ENCODE measurements at places on chromosomes 11 and 22.
A peak's percentile ranks its signal among the peaks of the same experiment; 100 is the strongest.

GRCh38 chr22:48393885-48394284 is 1433.8 kb downstream of the BRD1 start:
- DNase-seq = no peak

DNA sequence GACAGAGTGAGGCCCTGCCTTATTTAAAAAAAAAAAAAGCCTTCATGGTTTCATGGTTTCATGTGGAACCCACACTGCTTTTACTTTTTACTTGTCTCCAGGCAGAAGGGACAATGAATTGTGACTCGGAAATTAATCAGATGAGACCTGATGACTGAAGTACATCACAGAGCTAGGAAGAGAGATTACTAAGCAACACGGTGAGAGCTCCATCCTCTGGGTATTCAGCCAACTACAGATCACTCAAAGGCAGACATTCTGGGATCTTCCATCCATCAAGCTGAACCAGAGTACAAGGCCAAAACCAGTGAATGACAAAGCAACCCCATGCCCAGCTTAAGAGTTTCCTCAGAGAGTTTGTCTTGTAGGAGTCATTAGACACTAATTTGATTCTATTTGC is 433.2 kb downstream of the SOX6 start:
- DNase-seq = no peak

- no peak for DNase-seq
Observed at GRCh38 chr22:46366327-46366731, 30.8 kb downstream of the TRMU start.

- no peak for DNase-seq
Observed at GRCh38 chr11:2655834-2656622, 43.8 kb downstream of the KCNQ1OT1 start.

DNA sequence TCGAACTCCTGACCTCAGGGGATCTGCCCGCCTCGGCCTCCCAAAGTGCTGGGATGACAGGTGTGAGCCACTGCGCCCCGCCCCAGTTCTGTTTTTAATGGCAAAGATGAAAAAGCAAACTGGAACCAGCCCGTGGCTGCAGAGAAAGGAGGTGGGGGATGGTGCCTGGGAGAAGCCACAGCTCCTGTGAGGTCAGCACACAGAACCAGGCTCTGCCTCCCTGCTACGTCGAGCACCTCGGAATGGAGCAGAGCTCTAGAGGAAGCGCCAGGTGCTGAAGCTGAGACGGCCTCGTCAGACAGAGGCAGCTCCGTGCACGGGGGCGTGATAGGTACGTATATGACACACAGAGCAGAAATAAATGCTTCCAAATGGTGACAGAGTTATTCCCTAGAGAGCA is 8.5 kb downstream of the DRD4 start:
- DNase-seq = no peak

- no peak for DNase-seq
Observed at GRCh38 chr22:32607086-32607485, 132.5 kb downstream of the FBXO7 start.

DNA sequence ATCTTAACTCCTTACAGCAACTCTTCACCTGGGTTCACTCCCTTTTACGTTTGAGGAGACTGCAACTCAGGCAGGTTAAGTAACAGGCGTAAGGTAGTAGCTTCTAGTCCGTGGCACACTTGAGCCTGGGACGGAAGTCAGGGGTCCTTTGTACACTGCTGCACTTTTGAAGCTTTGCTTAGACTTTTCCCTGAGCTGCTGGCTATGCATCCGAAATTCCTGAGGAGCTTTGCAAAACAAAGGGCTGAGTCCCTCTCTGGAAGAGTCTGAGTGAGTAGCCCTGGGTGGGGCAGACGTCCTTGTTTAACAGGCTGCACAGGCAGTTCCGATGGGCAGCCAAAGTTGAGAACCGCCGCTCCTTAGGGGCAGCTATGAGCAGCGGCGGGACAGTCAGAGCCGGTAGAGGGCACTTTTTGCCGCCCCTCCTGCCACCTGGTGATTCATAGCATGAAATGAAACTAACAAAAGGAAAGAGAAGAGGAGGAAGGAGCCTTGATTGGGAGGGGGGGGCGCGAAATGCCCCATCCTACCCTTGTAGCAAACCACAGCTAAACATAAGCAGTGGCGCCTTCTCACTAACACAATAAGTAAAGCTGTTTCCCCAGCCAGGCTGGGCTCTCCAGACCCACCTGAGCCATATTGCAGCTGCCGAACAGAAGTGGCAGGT is 1.4 kb downstream of the TMEM109 start:
- DNase-seq = peak; percentile 80

DNA sequence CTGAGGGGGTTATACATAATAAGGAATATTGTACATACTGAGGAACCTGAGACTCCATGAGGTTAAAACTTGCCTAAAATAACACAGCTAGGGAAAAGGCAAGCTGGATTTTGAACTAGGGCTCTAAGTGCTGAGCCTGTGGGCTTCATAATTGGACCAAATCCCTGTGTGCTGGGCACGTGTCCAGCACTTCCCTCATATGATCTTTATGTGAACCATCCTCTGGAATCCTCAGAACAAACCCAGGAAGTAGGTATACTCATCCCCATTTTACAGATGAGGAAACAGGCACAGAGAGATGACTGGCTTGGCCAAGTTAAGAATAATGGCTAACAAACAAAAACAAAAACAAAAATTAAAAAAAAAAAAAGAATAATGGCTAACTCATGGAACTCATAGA is 14.9 kb downstream of the RTN4RL2 start:
- no peak for DNase-seq

DNA sequence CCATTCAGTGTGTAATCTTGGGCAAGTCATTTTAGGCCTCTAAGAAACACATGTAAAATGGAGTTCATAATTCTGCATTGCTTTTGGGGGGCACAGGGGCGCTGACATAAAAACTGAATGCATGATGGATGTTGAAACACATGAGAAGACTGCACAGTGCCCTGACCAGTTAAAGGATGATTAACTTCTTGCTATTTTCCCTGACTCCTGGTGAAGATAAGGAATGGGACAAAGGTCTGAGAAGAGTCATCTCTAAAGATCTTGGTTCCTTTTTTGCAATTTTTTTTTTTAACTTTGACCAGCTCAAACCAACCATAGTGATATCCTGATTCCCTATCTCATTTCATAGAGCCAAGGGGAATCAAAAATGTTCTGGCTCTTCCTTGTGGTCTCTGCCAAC is 134.9 kb upstream of the TENM4 start:
- DNase-seq = no peak

- DNase-seq = no peak
Observed at GRCh38 chr22:25419247-25420113, 145.0 kb upstream of the GRK3 start.

DNA sequence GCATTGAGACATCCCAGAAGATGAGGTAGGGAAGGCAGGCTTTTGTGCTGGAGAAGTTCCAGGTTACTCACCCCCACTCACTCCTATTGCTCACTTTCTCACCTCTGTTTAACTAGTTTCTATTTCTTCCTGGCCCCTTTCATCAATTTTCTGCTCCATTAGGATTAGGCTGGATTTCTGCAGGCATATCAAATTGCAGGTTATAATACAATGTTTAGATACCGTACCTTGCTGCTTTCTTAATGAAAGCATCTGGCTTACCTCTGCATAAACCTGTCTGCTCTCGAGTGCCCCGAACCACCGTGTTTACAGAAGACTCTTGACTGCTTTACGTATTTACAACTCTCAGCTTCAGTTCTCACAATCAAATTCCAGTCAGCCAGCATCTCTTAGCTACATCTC is 173.7 kb downstream of the ADAMTS15 start:
- DNase-seq = no peak

DNA sequence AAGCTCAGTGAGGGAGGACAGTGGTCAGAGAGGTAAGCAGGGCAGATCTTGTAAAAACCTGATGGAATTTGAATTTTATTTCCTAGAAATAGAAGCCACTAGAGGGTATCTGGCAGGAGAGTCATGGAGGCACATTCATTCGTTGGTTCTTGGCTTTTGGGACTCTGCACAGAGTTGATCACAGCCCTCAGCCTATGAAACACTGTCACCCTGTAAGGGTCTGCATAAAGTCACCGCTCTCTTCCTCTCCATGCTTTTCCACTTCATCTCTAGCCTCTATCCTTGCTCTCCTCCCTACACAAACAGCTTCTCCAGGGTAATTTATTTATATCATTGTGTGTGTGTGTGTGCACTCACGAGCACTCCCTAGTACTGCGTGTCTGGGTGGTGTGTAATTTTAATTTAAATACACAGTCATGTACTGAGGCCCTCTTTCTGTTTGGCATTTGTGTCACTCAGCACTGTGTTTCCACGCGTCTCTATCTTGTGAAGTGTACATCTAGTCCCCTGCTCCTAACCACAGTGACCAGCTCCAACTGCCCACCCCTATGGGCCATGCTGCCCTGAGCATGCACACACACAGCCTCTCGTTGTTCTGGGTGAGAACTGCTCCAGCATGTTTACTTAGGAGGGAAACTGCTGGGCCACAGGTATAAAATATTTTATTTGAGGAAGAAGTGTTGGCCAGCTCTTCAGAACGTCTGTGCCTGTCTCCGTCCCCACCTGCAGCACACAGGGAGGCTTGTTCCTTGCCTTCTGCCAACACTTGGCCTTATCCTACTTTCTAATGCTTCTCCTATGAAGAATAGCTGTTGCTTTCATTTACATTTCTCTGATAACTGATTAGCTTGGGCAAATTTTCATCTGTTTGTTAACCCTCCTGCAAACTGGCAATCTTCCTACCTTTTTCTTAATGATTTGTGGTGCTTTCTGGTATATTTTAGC is 4.5 kb downstream of the KCNQ1OT1 start:
- no peak for DNase-seq

Data from activated T-cell treated with anti-CD3 and anti-CD28 coated beads, Interleukin-2, amount 50 U/mL, for 24 hours (primary cell).